Stimulated activated CD4-positive, alpha-beta T cell treated with anti-CD3 and anti-CD28 coated beads, TNF-alpha, amount 100 ng/mL, for 1 hour (primary cell): ENCODE measurements at places on chromosomes 16 and 17.
A peak's percentile ranks its signal among the peaks of the same experiment; 100 is the strongest.

DNA sequence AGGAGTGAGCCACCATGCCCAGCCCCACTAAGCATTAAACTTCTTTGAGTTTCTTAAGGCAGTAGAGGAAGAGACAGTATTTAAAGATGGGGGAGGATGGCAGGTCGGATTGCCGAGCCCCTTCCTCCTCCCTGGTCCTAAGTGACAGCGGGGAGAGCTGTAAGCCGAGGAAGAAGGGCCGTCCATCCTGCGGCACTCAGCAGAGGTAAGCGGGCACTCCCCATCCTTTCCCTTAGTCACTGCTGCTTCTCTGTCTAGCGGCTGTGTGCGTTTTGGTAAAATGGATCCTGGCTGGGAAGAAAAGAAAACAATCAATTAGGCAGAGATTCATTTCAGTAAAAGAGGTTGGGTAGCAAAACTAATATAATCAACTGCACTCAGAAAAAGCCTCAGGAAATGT lies 13.9 kb downstream of the DNAAF1 start:
- DNase-seq: no peak

GRCh38 chr17:3005696-3006095 lies 57.7 kb downstream of the OR1D5 start:
- no peak for DNase-seq

- DNase-seq: no peak
Measured at GRCh38 chr17:15348021-15348420, 6.6 kb upstream of the TEKT3 start.

GRCh38 chr16:69709456-69710084 lies 16.8 kb downstream of the NQO1 start:
- no peak for DNase-seq

DNA sequence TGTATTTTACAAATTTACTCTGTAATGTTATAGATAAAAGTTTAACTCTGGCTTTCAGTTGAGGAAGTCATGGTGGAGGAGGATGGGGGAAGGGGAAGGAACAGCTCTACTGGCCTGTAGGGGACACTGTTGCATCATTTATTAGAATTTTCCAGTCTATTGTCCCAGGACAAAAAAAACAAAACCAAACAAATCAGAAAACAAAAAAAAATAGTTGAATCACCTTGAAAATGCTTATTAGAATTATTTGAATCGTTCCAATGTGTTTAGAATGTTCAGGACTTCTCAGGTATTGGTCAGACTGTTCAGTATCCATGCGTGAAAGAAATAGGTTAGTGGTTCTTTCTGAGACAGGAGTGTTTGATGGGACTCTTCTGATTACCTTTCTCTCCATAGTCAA lies 242.0 kb downstream of the FTO start:
- DNase-seq: no peak

DNA sequence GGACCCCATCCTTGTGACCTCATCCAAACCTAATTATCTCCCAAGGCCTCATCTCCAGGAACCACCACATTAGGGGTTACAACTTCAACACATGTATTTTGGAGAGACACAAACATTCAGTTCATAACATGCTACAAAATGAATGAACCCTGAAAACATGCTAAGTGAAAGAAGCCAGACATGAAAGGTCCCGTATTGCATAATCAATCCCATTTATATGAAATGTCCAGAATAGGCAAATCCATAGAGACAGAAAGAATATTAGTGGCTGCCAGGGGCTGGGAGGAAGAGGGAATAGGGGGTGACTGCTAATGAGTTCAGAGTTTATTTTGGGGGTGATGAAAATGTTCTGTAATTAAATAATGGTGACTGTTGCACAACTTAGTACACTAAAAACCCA lies 3.7 kb upstream of the IL34 start:
- DNase-seq: no peak

- no peak for DNase-seq
Measured at GRCh38 chr16:74455619-74456289, 34.5 kb upstream of the CLEC18B start.

DNA sequence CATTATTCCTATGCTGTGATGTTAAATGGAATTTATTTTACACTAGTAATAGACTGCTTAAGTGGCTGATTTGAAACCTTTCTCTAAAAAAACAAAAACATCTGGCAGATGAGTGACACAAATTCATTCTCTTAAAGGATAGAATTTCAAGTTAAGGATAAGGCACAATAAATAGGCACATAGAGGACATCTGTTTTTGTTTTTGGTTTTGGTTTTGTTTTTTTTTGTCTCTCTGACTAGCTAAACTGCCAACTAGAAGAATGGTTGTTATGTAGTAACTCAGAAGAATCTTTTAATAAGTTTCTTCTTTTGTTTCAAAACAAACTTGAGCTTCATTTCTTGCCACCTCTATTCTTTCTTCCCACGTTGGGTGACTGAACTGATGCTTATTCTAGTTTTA lies 5.1 kb upstream of the VPS4A start:
- DNase-seq: no peak

GRCh38 chr17:73785958-73786743 lies 141.9 kb upstream of the SDK2 start:
- DNase-seq: no peak

- no peak for DNase-seq
Measured at GRCh38 chr17:58498177-58498828, 10.1 kb upstream of the HSF5 start.

GRCh38 chr16:87344931-87345631 lies 27.9 kb upstream of the C16orf95 start:
- DNase-seq: peak; percentile 25

DNA sequence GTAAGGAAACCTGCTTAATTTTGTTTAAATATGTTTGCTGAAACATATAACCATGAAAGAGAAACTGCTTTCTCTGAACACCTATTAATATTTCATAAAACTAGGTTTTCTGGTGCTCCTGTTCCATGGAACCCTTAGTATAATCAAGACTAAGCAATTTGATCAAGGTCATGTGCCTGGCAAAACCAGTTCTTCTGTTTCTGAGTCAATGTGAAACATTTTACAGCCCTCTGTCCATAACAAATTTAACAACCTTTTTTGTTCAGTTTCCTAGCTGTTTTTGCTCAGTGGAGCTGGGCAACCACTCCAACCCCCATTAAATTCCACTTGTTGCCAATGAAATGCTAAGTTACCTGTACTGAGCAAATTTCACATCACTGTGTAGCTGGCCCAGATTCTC lies 344.0 kb downstream of the CA10 start:
- DNase-seq: no peak

DNA sequence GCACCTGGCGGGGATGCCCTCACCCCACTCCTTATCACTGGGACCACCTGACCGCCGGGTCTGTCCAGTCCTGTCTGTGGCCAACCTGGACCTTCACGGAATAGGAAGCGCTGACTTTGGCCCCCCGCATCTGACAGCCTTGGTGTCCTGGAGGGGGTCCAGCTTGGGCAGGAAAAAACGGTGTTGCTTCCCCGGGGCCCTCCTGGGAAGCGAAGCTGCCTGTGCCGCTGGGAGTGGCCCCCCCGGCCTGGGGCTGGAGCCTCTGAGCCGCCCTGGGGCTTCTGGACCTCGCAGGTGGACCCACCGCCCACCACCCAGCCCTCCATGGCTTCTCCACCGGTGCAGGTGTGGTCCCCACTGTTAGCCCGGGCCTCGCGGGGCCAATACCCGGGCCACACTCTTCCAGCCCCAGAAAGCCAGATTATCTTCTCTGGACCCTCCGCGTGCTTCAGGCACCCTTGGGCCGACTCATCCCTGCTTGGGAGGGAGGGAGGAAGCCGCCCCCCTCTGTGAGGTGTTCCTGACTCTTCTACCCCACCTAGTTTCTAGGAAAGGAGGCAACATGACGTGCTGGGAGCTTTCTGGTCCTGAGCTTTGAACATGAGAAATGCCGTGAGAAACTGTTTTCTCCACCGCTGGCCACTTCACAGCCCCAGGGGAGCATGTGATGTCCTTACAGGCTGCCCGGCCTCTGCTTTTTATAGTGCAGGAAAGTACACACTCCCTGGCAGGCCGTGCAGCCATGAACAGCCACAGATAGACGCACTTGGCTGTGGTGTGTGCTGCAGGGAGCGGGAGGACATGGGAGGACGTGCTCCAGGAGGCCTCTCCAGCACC lies 1.1 kb downstream of the C1QTNF1 start:
- DNase-seq: no peak

- DNase-seq: no peak
Measured at GRCh38 chr17:14396547-14396946, 95.7 kb downstream of the HS3ST3B1 start.

DNA sequence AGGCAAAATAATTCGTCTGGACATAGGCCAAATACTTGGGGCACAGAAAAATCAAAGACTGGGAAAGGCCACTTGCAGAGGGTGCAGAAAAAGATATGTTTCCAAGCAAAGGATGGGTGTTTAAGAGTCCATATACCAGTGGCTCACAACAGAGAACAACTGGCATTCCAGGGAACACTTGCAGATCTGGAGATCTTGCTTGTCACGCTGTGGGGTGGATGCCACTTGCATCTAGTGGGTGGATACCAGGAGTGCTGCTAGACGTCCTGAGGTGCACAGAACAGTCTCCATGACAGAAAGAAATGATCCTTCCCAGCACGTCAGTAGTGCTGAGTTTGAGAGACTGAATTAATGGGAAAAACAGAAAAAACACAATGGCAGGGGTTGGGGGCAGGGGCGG lies 8.4 kb downstream of the CBX8 start:
- no peak for DNase-seq

- no peak for DNase-seq
Measured at GRCh38 chr17:44777394-44778348, 18.9 kb downstream of the ADAM11 start.

GRCh38 chr16:80084614-80085013 lies 456.2 kb upstream of the DYNLRB2 start:
- no peak for DNase-seq

GRCh38 chr17:7562208-7562605 lies 488 bp downstream of the SENP3 start:
- no peak for DNase-seq

- DNase-seq: no peak
Measured at GRCh38 chr17:65259281-65259680, 122.1 kb downstream of the RGS9 start.

GRCh38 chr17:38742411-38743308 lies 5.5 kb downstream of the PCGF2 start:
- DNase-seq: no peak

- no peak for DNase-seq
Measured at GRCh38 chr17:75315541-75316243, 26.5 kb upstream of the SLC25A19 start.

DNA sequence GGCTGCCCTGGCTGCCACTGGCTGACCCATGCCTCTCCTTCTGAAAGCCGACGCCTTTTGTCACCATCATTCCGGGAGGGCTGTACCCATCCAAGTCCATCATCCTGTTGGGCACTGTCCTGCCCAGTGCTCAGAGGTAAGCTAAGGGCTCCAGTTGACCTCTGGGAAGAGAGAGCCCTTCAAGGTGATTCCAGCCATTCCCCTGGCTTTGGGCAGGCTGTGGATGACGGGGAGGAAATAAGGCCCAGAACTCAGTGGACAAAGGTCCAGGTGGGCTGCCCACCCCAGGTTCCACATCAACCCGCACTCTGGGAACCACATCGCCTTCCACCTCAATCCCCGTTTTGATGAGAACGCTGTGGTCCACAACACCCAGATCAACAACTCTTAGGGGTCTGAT lies 45.8 kb downstream of the NOS2 start:
- DNase-seq: no peak

DNA sequence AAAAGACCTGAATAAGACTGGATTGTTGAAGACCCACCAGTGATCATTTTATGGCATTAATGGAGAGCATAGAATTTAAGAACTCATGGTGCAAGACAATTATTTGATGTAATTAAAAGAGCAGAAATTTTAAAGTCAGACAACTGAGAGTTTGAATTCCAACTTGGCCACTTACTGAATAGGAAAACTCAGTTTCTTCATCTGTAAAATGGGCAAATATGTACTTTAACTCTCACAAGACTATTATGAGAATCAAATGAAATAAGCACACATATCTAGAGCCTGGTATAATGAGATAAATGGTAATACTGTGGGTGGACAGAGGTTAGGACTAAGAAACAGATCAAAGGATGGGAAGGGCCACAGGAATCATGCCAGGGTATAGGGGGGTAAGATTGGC lies 88.0 kb downstream of the SOX9 start:
- DNase-seq: no peak

DNA sequence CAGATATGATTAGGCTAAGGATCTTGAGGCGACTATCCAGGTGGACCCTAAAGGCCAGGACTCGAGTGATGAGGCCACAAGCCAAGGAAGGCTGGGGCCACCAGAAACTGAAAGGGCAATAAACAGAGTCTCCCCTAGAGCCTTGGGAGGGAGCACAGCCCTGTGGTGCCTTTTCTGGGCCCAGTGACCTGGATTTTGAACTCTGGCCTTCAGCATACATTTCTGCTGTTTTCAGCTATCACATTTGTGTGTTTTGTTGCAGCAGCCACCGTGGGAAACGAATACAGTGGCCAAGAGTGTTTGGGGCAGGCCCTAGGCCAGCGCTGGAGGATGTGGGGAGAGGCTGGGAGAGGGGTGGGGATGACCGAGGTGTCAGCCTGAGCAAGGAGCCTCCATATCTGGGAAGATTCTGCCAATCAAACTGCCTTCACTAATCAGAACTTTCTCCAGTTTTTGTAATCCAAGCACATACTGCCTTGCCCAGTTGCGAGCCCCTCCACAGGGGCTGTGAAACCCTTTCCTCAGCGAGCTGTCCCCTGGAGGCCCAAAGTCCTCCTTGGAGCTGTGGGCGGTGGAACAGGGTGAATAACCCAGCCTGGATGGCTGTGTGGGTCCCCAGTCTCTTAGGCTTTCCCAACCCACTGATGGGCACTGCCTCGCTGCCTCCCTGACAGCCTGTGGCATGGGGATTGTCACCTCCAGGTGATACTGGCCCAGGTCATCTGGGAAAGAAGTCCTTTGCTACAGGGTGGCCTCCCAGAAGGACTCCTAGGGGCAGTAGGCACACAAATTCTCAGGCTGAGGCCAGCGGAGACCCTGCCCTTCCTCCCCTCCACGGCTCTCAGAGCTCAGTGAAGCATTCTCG lies 16.8 kb downstream of the B9D1 start:
- DNase-seq: no peak

DNA sequence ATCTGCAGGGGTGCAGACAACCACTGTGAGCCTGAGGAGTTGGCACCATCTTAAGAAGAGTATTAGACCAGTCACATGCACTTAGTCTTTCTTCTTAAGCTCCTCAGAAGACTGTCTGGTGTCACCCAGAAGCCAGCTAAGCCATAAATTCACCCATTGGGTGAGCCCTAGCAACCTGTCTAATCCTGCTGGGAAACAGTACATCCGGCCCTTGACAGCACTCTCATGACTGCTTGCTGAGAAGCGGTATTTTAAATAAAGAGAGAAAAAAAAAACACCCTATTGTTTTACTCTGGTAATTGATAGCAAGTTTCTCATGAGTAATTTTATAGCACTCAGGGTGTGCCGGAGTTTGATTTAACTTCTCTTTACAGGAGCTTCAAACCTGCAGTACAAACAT lies 134.7 kb downstream of the SOX9 start:
- no peak for DNase-seq

DNA sequence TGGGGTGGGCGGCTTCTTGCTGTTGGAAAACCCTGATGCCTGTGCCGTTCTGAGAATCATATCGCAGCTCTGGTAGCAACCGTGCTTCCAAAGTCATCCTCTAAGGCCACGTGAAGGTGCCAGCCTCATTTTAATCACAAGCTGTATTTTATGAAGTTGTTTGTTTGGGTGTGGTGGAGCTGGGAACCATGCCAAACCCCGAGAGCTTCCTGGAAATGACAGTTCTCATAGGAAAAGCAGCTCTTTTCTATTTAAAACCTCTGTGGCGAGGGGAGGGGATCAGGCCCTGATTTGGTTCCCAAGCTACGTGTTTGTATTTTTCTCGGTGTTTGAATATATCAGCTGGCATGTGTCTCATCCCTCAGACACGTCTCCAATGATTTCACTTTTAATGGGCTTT lies 21.7 kb downstream of the KNOP1 start:
- no peak for DNase-seq
